ENCODE measurements at places on chromosomes 13 and 19.

GRCh38 chr19:6464070-6464873, at the start of gene CRB3:
Gene CRB3, plus strand, starts transcription at chr19:6464271. Its CDS starts 431 bp downstream, at chr19:6464702.
- DNase-seq, result no peak

DNA sequence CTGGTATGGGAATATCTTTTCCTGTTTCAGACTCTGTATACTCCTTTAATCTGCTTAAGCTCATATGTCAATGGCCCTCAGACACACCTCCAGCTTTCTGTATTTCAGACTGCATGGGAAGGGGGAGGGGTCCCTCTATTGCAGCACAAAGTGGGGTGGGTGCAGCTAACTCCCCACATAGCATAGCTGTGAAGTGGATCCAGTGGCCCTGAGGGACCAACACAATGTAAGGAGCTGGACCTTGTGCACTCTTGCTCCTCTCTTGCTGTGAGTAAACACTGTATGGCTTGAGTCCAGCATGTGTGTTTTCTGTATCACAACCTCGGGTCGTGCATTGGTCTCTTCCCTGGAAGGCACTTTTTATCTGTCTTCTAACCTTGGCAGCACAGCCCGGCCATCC, 669.9 kb downstream of the PCDH9 start:
- DNase-seq, result no peak

DNA sequence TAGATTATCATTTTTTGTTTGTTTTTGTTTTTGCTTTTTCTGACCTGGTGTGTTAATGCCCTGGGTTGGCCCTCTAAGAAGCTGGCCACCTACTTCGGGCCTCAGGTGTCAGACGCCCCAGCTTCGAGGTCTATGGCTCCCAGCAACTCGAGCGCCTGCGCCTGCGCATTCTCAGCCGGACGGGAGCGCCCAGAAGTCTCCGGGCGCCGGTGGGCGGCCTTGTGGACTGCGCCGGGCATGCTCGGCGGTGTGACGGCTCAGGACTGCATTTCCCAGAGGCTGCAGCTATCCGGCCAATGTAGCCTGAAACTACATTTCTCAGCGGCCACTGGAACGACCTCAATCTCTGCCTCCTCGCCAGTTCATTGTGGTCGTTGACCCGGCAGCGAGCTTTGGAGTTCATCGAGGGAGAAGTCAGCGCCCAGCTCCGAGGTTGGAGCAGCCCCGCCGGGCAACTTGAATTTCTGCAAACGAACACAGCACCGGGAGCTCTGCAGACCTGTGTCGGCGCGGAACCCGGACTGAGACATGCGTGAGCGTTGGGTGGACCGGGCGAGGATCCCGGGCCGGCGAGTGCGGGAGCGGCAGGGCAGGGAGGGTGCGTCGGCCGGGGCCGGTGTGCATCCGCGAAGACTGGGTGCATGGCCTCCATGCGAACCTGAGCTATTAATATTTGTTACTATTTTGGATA, at the start of gene ZNF30:
Gene ZNF30, plus strand, starts transcription at position 219 of the 691 bp plus-strand sequence. CDS start 3,045 bp downstream, outside the sequence.
- DNase-seq, result peak; percentile 61

GRCh38 chr13:56314765-56315164, 826.0 kb upstream of the PRR20A start:
- DNase-seq, result no peak

GRCh38 chr13:100461309-100462030, 127.1 kb downstream of the GGACT start:
- DNase-seq, result no peak

- DNase-seq, result no peak
These were observed 9.8 kb upstream of the MARCHF2 start for GRCh38 chr19:8403098-8403819.

- no peak for DNase-seq
These were observed 485 bp upstream of the ZNF845 start for GRCh38 chr19:53333066-53333462.

DNA sequence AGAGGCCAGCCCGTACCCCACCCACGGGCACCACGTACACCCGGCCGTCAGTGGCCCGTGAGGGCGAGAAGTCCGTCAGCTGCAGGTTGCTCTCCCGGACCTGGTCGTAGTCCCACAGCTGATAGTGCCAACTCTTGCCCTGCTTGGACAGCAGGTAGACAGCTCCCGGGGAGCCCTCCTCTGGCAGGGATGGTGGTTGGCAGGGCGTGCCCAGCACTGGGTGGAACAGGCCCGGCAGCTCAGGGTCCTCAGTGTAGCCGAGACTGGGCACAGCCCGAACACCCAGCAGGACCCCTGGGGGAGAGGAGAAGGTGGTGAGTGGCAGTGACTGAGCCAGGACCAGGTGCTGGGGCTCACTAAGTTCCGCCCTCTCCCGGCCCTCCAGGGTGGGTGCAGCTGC, 7.8 kb downstream of the ACTMAP start:
- no peak for DNase-seq

GRCh38 chr13:100811928-100812327, 137.3 kb upstream of the TMTC4 start:
- DNase-seq, result no peak

GRCh38 chr19:30686826-30687566, 314.8 kb downstream of the ZNF536 start:
- DNase-seq, result no peak

GRCh38 chr13:85638265-85638664, 161.0 kb downstream of the SLITRK6 start:
- DNase-seq, result no peak

DNA sequence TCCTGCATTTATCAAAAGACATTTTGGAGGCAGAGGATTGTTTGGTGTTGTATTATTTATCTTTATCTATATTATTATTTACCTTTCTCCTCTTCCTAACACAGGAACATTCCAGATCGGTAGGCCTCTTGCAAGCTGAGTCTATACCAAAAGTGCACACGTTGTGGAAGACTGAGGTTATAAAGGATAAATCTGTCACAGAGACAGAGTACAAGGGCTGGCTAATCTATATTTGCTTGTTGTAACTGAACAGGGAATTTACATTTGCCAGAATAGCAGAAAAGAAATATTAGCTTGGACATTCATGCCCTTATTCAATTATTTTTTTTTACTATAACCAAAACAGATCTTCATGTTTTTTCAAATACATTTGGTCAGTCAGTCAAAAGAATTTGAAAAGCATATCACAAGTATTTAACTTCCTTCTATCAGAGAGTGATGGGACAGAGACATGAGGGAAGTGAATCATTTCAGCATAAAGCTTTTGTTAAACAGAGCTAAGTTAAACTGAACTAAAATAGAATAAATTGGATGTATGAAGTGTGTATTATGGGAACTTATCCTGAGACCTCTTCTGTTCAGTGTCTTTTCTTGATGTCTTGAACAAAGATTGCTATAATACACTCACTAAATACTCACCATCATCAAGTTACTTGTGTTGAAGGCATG, 352.5 kb downstream of the DNAJC15 start:
- DNase-seq, result no peak

- no peak for DNase-seq
These were observed 260.0 kb downstream of the FGF14 start for GRCh38 chr13:102141625-102142472.

GRCh38 chr19:16463991-16464575, 7.7 kb downstream of the EPS15L1 start:
- DNase-seq, result no peak

GRCh38 chr13:19601749-19602725, 31.4 kb upstream of the MPHOSPH8 start:
- DNase-seq, result no peak

All from effector memory CD4-positive, alpha-beta T cell (primary cell).